ENCODE measurements at places on chromosomes 7 and 10.

GRCh38 chr10:13347043-13347499 is 1.0 kb downstream of the SEPHS1 start:
- DNase-seq = no peak

DNA sequence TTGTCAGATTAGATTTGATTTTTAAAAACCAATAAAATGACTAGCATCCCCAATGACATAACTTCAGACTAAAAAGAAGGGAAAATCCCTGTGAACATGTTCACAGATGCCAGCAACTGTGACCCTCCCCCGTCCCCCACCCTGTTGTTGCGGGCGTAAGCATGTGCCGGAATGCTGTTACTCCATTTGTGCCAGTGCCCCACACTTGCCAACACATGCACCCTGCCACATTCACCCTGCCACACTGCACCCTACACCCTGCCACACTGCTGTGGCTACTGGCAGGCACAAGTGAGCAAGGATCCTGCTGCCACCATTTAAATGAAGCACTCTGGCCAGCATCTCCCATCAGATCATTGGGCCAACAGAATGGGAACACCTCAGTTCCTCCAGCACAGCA is 540.2 kb downstream of the GRID1 start:
- no peak for DNase-seq

DNA sequence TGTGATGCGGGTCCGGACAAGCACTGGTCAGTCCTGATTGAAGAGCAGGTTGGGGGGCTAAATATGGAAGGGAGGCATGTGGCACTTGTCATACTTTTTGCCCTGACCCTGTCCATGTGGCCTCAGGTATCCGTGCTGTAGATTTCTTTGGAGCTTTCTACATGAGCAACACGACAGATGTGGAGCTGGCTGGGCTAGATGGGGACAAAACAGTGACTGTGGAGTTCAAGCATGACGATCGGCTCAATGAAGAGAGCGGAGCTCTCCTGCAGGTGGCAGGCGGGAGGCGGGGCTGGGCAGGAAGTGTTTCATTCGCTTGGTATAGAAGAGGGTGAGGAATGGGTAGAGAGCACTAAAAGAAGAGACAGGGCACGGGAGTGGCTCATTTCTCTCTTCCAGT is 13.0 kb upstream of the CHCHD1 start:
- no peak for DNase-seq

DNA sequence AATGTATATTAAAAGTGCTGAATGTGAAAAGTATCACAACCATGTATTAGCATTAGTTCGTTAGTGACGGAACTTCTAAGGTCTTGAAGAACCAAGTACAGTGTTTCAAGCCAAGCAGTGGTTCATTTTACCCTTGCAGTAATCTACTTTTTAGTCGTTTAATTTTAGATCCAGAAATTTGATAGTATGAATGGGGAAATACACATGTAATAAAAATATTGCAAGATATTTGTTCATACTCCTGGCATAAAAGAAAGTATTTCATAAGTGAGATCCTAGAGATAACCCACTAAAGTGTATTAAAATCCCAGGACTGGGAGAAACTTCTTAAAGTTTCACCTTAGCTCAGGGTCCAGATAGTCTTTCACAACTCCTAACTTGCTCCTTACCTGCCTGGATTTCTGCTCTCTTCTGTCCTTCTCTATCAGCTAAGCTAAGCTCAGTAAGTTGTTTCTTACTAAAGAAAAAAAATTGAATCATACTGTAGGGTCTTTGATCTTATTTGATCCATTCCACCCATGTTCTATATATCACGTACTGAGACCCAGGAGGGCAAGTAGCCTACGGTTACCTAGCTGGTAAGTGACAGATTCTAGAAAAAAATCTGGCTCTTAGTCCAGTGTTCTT is 1.5 kb downstream of the BCAP29 start:
- no peak for DNase-seq

DNA sequence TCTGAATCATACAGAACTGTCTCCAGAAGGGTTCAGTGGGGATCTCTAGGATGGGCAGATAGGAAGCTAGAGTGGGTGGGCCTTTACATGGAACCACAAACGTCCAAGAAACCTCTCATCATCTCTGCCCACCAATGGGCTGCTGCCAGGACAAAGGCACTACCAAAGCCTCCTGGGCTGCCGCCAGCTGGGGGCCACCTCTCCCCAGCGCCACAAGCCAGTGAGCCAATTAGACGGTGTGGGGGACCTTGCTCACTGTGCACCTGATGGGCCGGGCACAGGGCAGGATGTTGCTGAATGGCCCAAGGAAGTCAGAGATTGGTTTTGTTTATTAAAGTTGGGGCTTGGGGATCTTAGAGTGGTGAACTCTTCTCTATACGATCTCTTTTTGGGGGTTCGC is 242.1 kb downstream of the MGMT start:
- no peak for DNase-seq

GRCh38 chr7:3446786-3447185 is 145.7 kb downstream of the SDK1 start:
- no peak for DNase-seq

GRCh38 chr7:151717415-151717814 is 159.5 kb downstream of the PRKAG2 start:
- no peak for DNase-seq

DNA sequence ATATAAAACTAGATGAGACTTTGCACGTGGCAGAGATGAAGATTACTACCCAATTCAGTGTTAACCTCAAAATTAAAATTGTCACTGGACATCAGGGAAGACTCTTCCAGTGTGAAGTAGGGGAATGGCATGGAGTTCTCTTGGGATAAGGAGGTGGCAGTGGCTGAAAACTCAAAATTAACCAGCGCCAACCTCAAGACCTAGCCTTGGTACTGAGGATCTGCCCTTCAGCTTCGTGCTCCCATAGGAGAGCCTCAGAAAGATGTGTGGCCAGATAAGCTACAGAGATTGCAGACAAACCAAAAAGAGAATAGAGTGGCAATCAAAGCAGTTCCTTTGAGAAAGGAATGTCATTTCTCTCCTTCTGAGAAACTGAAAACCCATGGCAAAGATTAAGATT is 47.3 kb upstream of the CAPZA2 start:
- DNase-seq = no peak

- no peak for DNase-seq
These were observed at the start of gene PRR15 for GRCh38 chr7:29563590-29564495. PRR15 (plus strand) TSS chr7:29563835; CDS start chr7:29566330, 2,495 bp downstream.

- DNase-seq = no peak
These were observed 35.6 kb downstream of the C10orf90 start for GRCh38 chr10:126634911-126635310.

All from spinal cord (tissue), 10 donors.